NCI-H1105 (cell line): ENCODE measurements at places on chromosomes 6 and 20.

- no peak for DNase-seq
Observed at GRCh38 chr6:47457370-47457769, 20.2 kb upstream of the CD2AP start.

DNA sequence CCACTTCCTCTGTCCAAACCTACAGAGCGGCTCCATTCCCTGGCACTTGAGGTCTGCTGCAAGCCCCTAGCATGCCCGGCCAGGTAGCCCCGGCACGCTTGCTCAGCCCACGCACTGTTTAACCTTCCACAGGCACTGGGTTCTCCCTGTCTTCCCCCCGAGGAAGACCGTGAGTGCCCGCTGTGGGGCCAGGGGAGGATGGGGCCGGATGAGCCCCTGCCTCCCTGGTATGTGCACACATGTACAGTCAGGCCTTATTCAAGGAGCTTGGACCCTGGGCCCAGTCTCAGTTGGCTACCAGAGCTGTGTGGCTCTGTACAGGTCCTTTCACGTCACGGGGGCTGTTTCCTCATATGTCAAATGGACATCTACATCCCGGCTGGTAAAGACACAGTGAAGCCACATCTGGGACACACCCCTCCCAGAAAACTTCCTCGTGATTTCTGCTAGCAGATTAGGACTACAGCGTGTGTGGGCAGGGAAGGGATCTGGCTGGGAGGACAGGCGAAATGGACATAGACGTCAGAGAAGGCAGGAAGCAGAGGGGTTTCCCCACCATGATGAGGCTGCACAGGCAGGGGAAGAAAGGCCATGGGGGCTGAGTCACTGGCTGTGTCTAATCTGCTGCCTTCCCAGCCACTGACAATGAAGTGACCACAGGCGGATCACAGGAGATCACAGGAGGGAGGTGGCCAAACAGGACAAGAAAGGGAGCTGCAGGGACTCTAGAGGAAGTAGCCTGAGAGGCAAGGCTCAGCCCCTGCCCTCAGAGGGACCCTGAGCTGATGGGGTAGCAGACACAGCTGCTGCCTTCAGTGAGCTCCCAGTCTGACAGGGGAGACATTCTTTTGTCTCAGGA lies 62.9 kb downstream of the MRPL14 start:
- DNase-seq: no peak

- DNase-seq: no peak
Observed at GRCh38 chr6:75431379-75431778, 62.2 kb downstream of the FILIP1 start.

- no peak for DNase-seq
Observed at GRCh38 chr6:74343804-74344203, 647.8 kb downstream of the CD109 start.

GRCh38 chr6:42451333-42452170 lies at the start of gene TRERF1:
Gene TRERF1 (minus strand): TSS chr6:42451926. CDS start chr6:42269590, 182,336 bp downstream.
- DNase-seq: peak; percentile 76

GRCh38 chr20:32685541-32686529 lies 12.1 kb upstream of the C20orf203 start:
- DNase-seq: no peak

- DNase-seq: no peak
Observed at GRCh38 chr20:1299522-1299921, 29.4 kb downstream of the SDCBP2 start.

- DNase-seq: no peak
Observed at GRCh38 chr6:137933696-137934095, 66.6 kb downstream of the TNFAIP3 start.

- no peak for DNase-seq
Observed at GRCh38 chr6:3911614-3912336, 62.6 kb downstream of the FAM50B start.

- no peak for DNase-seq
Observed at GRCh38 chr6:718345-718744, 25.4 kb upstream of the EXOC2 start.

GRCh38 chr20:59787538-59787890 lies 145.9 kb downstream of the SYCP2 start:
- DNase-seq: no peak

DNA sequence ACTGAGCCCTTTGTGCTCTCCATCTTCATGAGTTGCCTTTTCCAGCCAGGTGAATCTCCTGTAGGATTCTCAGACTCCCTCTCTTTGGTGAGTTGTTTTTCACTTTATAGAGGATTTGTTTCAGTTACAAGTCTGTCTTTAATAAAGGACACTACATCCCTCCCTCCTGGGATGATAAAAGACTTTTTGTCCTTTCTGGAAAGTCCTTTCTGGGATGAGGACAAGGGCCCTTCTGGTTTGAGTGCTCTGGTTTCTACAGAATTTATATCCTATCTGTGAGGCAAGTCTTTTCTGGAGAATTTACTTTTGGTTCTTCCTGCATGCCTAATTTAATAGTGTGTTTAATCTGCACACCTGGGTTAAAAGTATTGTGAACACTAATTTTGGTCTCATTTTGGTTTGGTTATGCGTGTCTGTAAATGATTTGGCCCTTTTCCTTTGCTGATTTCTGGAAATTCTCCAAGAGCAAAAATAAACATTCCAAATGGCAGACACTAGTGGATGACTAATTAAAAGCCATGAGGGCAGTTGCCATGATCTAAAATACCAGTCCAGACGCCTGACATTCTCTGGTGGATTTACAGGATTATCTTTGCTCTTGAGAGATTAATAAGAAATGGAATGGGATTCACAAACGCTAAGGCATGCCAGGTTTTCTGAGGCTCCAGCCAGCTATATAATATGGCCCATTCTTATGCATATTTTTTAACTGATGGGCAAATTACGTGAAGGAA lies 44.8 kb downstream of the TCP11 start:
- peak; percentile 74 for DNase-seq

- DNase-seq: no peak
Observed at GRCh38 chr20:7359739-7360138, 580.5 kb downstream of the HAO1 start.
